ENCODE measurements at places on chromosomes 5 and 9.

DNA sequence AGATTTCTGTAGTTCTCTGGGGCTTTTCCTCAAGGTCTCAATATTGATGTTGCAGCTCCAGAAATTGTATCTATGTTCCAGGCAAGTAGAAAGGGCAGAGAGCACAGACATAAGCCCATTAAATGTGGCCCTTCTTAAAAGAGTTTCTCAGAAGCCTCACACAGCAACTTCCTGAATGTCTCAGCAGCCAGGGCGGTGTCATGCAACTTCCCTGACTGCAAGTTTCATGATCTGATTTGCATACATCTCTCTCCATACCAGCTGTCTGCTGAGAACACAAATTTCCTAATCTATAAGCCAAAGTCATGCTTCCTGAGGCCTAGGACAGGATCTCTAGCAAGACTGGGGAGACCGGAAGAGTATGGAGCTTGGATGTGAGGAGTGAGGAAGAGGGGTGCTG is 13.0 kb downstream of the RGS7BP start:
- DNase-seq, result no peak

GRCh38 chr9:130833031-130833990 is 1.7 kb upstream of the ABL1 start:
- no peak for DNase-seq

DNA sequence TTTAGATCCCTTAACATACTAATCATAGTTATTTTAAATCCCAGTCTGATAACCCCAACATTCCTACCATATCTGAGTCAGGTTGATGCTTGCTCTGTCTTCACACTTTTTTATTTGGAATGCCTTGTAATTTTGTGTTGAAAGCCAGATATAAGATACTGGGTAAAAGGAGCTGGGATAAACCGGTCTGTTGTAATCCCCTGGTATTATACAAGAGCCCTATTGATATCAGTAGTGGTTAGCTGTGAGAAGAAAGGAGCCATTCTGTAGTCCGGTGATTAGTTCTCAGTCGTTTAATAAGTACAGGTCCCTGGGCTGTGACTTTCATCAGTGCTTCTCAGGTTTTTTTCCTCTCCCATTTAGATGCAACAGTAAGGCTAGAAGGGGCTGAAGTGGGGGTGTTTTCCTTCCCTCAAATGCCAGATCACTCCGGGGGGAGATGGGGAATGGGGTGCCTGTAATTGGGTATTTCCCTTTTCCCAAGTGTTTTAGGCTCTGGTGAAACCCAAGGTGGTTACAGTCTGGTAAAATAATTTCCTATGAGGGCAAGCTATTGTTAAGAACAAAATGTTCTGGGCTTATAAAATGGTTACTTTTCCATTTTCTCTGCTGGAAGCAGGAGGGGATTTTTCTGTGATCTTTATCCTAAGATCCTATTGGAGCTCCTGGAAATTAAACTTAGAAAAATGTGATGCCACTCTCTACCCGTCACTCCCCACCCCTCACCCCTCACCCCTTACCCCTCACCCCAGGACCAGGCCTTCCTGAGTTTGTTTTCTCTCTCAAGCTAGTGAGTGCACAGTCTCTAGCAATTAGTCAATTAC is 72.7 kb downstream of the KCNN2 start:
- peak; percentile 88 for DNase-seq

DNA sequence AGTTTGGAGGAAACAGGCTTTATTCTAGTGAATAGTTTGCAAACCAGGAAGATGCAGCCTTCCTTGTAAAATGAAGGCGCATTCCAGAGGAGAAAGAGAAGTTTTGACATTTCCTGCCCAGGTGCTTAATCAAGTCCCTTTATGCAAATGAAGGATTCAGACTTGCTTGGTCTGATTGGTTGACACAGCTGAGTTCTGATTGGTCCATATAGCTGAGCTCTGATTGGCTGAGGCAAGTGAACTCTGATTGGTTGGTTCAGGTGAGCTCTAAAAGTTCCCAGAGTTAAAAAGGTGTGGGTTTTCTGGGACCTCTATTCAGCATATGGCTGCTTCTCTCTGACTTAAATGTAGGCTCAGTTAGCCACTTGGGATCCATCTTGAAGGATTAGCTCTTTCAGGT is 151.0 kb downstream of the CACNA1B start:
- DNase-seq, result no peak

- DNase-seq, result peak; percentile 15
Measured at GRCh38 chr5:14036947-14037346, 92.5 kb upstream of the DNAH5 start.

DNA sequence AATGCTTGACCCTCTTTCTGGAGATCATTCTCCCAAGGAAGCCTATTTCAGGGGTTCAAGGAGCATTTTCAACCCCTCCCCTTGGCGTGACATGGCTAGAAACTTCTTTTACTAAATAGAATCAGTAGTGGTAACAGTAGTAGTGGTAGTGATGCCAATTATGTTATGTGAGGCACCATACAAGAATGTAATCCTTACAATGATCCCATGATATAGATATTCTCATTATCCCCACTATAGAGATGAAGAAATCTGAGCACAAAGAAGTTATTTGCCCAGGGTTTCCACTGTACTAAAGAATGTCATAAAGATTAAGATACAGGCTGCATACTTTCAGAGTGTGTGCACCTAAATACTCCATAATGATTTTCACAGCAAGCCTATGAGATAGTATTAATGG is 155.4 kb upstream of the CLINT1 start:
- no peak for DNase-seq

DNA sequence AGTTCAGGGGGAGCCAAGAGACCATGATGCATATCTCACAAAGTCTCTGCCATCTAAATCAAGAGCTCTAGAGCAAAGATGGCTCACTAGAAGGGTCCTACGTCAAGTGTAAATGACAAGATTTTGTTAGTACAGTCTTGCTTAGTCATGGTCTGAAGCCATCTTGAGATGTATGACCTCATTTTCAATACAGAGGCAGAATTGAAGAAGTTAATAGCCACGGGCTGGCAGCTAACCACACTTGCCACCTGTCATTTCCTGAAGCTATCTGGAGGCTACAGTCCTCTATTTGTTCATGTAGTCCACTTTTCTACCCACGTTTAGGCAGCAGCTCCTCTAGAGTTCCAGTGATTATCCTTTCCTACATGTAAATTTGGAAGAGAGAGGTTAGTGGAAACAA is 231.7 kb upstream of the CDH12 start:
- DNase-seq, result no peak

DNA sequence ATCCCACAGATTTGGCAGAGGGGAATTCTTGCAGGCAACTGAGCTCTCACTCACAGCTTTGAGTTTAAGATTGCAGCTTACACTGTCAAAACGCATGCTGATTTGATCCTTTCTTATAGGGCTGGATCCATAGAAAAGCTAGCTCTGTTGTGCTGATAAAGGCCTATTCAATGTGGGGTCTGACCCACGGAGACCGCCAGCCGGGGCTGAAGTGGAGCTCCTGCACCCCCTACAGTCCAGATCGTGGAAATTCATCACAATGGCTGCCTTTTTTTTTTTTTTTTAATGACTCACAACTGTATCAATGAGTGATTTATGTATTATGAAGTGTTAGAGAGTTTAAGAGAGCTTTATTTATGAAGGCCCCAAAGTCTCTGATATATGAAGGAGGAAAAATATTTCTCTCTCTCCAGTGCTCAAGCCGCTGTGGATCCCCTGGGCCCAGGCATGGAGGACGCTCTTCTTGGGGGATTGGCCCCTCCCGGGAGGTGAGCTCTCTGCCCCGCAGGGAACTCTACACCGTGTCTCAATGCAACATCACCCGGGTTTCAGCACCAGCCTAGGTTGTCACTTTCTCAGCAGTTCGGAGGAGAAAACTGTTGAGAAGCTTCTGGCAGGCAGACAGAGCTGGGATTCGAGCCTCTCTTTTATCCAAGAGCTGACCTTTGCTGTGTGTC is 700.2 kb downstream of the IRX1 start:
- DNase-seq, result no peak

GRCh38 chr9:122806661-122807060 is 6.7 kb downstream of the OR1K1 start:
- DNase-seq, result no peak

GRCh38 chr5:171578829-171579491 is 159.5 kb downstream of the FGF18 start:
- no peak for DNase-seq

- peak; percentile 35 for DNase-seq
Measured at GRCh38 chr9:3478549-3478953, 47.2 kb downstream of the RFX3 start.

- no peak for DNase-seq
Measured at GRCh38 chr5:152532714-152533113, 127.6 kb upstream of the NMUR2 start.

GRCh38 chr5:150497274-150497988 is 10.5 kb upstream of the NDST1 start:
- DNase-seq, result peak; percentile 95

DNA sequence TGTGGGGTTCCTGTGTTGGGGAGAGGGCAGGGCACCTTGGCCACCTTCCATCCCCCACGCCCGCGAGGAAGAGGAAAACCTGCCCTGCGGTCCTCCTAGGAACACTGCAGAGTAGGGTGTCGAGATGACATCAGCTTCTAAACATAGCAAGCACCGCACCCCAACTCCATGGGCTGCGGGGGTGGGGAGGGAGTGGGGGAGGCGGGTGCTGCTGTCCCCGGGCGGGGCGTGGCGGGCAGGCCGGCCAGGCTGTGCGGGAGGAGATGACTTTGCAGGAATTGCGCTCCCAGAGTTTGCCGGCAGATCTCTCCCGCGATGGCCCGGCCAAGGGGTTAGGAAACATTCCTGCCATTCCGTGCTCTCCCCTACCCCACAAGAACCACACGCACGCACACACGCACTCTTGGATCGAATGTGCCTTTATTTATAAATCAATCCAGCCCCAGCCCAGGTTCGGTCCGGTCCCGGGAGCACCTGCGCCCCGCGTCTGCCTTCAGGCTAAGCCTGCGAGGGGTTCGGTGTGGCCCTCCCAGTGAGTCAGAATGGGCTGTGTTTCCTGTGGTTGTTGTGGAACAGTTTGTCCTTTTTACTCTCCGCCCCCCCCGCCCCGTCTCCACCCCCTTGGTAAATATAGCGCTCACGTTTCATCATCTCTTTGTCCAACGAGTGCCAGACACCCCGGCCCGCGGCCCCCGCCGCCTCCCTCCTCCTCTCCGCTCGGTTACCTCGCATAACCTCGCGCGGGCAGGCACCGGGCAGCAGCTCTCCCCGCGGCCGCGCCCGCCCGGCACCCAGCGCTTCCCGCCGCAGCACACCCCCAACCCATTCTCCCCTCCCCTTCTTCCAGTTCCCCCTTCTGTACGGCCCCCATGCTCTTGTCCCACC is 5.3 kb upstream of the KLF9 start:
- DNase-seq, result peak; percentile 91

DNA sequence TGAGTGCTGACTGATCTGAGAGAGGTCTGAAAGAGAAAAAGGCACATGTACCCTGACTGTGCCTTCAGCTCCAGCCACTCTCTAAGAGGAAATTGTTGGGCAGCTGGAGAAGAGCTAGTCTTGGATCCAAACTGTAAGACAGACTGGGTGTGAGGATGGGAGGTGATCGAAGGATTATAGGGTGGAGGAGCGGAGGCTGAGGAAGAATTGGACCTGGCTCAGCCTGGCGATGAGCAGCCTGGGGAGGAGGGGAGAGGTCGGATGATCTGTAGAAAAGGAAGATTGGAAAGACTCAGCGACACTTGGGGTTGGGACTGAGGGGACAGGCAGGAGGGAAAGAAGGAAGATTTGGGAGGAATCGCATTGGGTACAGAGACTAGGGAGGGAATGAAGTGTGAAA is 98.6 kb upstream of the SLC25A48 start:
- DNase-seq, result no peak

- DNase-seq, result peak; percentile 29
Measured at GRCh38 chr5:9498541-9499497, 47.1 kb downstream of the SEMA5A start.

GRCh38 chr5:169721771-169722170 is 84.7 kb downstream of the DOCK2 start:
- DNase-seq, result no peak

GRCh38 chr9:127549218-127549617 is 62.9 kb upstream of the STXBP1 start:
- no peak for DNase-seq

DNA sequence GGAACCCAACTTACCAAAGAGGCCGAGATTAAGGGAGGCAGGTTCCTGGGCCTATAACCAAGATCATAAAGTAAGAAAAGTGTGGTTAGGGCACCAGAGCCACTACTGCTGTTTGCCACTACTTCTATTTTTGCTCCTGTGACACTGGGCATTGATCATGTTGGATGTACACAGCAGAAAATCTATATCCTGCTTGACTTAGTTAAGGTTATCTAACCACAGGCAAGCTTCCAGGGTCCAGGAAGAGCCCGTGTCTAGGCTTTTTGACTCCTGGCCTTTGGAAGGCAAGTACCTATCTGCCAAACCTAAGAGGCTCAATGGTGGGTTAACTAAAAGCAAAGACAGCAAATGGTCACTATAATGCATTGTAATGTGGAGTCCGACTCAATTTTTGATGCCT is 497.5 kb upstream of the DMAC1 start:
- DNase-seq, result no peak

- no peak for DNase-seq
Measured at GRCh38 chr5:138360941-138361452, 8.5 kb downstream of the KDM3B start.

- DNase-seq, result no peak
Measured at GRCh38 chr5:168865968-168866367, 286.8 kb upstream of the PANK3 start.

GRCh38 chr9:93574900-93575795 is 1.2 kb upstream of the PHF2 start:
- DNase-seq, result no peak

- DNase-seq, result no peak
Measured at GRCh38 chr5:159962214-159962613, 45.9 kb downstream of the ADRA1B start.

DNA sequence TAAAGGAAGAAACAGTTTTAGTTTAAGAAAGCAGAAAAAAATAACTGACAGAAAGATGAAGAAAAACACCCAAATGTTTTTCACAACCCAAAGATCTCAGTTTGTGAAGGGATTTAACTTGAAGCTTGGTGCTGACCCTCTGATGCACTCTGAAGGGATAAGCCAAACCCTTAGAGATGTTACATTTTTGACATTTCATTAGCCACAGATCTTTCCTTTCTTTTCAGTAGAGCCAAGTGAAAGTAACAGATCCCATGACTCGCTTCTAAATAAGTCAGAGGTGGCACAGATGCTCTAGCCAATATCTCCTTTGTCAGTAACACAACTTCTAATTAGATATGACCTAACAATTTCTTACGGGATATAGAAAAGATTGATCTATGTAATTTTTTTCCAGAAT is 394.5 kb upstream of the EDIL3 start:
- DNase-seq, result peak; percentile 33

- DNase-seq, result peak; percentile 20
Measured at GRCh38 chr9:97179616-97180015, 127.8 kb upstream of the CCDC180 start.

GRCh38 chr5:131366428-131366827 is 102.6 kb downstream of the CDC42SE2 start:
- DNase-seq, result no peak

- DNase-seq, result no peak
Measured at GRCh38 chr9:12954441-12954840, 179.6 kb downstream of the LURAP1L start.

Data from NCI-H226 (cell line).